ENCODE measurements at places on chromosomes 2 and 18.

GRCh38 chr2:95799892-95800291 lies 191.7 kb downstream of the ANKRD36C start:
- DNase-seq = no peak

DNA sequence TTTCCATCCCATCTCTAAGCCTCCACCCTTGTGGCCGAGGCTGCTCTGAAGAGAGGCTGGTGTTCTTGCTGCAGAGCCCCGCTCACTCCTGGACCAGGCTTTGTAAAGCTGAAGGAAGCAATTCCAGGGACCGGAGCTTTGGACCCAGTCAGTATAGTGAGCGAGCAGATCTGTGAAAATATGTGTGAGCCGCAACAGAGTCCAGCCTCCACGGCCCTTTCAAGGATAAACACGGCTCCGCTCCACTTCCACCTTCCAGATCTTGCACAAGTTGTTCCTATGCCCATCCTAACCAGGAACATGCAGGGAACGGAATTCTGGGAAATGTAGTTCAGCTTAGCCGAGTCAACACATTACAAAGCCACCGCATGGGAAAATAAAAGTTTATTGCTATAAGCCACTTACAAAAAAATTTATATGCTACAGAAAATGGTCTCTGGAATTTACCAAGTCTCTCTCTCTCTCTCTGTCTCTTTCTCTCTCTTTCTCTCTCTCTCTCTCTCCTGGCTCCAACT lies 151.7 kb upstream of the ZNF521 start:
- peak; percentile 58 for DNase-seq

DNA sequence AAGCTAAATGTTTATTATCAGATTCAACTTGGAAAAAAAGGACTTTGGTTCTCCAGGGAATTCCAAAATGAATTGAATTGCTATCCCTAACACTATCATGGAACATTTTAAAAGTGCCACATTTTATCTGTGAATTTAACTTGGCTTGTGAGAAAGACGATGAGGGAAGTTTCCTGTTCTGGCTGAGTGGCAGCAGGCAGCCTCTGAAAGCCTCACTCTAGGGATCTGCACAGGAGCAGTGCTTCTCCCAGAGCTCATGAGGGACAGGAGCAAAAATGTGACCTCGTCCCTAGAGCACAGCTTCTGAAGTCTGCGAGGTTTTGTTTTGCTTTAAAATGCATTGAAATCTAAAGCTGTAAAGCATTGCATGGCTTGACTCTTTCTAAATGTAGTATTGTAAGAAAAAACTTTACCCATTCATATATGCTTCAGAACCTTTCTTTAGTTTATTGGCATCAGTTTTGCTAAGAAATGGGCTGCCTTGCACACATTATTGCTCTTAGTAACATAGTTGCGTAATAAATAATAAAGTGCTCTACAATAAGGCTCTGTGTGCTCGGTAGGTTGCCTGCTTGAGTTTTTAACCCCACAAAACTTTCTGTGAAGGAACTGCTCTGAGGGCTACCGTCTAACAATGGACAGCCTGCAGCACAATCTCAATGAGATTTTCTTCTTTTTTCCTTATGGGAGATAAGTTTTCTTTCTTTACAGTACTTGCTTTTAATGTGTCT lies 136.2 kb upstream of the CDCA7 start:
- DNase-seq = no peak

- no peak for DNase-seq
Measured at GRCh38 chr18:58784601-58785137, 80.0 kb upstream of the ZNF532 start.

- no peak for DNase-seq
Measured at GRCh38 chr2:121570667-121571055, 40.0 kb downstream of the RNU4ATAC start.

DNA sequence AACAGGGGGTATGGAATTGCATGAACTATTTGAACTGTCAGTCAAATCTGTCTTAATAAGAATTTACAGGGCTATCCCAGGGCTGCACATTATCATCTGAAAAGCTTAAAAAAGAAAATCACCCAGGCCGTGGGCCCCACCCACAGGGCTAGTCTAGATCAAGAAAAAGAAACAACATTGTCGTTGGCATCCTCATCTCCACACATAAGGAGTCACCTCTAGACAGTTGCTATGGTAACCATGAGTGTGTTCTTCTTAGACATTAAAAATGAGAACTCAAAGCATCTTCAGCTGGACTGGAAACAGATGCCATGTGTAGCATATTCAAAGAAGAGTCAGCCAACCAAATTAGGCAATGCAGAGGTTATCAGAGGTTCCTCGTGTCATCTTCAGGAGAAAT lies 72.3 kb upstream of the CPO start:
- no peak for DNase-seq

DNA sequence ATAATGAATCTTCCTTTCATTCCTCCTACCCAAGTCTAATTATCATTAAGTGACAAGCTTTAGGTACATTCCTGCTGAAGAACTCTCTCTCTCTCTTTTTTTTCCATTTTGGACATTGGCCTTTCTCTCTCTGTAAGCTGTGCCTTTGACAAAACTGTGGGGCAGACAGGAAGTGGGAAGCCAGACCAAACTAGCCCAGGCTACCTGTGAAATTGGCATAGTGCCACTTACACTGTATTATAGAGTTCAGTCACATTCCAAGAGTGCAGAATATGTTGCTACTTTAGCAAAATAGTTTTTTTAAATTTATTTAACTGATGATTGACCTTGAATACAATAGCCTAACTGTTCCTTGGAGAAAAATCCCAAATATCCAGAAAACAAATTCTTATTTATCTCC lies 381.5 kb upstream of the ETAA1 start:
- no peak for DNase-seq

- DNase-seq = no peak
Measured at GRCh38 chr2:85806358-85807118, 52.7 kb downstream of the ATOH8 start.

DNA sequence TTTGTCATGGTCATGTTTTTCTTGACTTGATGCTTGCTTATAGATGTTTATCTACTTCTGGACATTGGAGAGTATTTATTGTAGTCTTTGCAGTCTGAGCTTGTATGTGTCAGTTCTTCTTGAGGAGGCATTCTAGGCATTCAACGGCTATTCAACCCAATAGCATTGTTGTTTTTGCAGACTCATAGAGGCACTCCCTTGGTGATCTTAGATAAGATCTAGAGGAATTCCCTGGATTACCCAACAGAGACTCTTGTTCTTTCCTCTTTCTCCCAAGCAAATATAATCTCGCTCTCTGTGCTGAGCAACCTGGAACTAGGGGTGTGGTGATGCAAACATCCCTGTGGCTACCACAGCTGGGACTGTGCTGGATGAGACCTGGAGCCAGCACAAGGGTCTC lies 40.4 kb downstream of the SYT4 start:
- DNase-seq = no peak

- DNase-seq = no peak
Measured at GRCh38 chr2:100561191-100561590, 1.6 kb upstream of the PDCL3 start.

DNA sequence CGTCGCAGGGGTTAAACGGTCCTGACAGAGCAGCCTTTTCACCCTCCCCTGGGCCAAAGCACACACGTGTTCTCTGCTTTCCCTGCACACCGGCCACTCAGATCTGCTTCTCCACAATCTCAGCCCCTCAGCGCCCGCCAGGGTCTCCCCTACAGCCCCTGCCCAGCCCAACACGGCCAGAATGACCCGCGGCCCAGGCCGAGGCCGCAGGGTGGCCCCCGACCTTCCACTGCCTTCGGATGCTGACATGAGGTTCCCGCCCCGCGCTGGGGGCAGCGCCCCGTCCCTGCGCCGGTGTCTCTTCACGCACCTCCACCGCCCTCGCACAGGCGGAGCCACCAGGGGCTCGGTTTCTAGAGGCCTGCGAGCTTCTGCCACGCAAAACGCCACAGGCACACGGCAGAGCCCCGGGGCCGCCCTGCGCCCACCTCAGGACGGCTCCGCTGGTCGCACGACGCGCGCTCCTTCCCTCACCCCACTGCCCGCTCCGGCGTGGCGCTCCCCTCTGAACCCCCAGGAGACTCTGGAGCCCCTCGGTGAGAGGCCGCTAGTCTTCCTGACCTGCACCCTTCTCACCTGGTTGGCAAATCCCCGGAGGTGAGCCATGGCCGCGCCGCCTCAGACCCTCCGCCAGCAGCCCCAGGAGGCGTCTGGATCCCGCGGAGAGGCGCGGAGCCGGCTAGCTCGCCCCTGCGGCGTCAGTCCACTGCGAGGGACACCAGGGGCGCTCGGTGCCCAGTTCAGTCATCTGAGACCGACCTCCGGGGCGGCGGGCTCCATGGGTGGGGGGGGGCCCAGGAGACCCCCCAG lies 749 bp downstream of the STK25 start:
- peak; percentile 38 for DNase-seq

DNA sequence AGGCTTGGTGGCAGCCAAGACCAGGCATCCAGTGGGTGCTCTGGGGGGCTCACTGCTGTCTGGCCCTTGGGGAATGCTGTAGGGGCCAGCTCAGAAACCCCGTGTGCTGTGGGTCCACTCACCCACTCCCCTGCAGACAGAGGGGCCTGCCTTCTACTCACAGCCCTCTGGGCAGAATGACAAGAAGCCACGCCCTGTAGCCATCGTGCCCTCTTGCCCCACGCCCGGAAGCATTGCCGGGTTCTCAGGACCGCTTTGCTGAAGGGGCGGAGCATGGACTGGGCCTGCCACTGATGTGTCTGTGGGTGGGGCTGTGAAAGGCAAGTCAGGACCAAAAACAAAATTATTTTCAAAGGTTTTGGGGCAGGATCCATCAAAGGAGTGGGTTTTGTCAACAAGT lies 27.8 kb downstream of the GLI2 start:
- no peak for DNase-seq

All from NCI-H1930 (cell line).